ENCODE measurements at places on chromosomes 12 and 14.

GRCh38 chr14:100065111-100065871 is at the start of gene EVL:
EVL (plus strand) TSS chr14:100065422; CDS start chr14:100065501, 79 bp downstream.
- DNase-seq = peak; percentile 93

- DNase-seq = no peak
Observed at GRCh38 chr12:78470354-78471195, 394.0 kb upstream of the SYT1 start.

GRCh38 chr12:130707571-130707891 is 8.6 kb downstream of the RIMBP2 start:
- no peak for DNase-seq

DNA sequence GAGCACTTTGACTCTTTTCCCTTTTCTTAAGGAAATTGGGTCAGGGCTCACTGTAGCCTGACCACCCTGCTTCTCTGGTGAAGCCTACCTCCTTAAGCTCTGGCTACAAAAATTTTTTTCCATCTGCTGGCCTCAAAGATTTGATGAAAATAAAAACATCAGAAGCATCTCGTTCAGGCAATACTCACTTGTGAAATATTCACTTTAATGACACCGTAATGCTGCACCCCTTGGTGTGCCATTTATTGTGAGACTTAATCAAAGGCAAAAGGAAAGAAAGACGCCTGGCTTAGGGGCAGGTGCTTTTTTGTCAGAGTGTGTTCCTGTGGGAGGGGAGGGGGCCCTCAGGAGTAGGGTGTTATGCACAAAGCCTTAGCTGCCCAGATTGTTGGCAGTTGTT is 155.0 kb upstream of the TMPO start:
- DNase-seq = no peak

DNA sequence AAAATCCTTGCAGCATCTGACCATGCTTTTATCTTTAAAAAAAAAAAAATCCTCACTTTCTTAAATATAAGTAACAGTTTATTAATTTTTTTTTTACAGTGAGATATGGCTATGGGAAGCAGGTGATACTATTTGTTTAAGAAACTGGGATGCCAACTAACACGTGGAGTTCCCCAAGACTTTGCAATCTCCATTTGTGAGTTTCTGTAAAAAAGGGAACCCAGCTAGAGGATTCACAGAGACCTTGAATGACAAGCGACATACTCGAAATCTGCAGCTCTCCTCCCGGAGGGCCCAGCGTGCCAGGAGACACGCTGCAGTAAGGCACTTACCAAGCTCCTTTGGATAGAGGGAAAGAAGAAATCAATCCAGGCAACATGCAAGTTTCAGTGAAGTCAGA is 30.1 kb downstream of the SLC15A4 start:
- no peak for DNase-seq

- no peak for DNase-seq
Observed at GRCh38 chr14:21537090-21537424, 10.9 kb upstream of the SALL2 start.

- DNase-seq = no peak
Observed at GRCh38 chr14:85061256-85061655, 468.7 kb upstream of the FLRT2 start.

DNA sequence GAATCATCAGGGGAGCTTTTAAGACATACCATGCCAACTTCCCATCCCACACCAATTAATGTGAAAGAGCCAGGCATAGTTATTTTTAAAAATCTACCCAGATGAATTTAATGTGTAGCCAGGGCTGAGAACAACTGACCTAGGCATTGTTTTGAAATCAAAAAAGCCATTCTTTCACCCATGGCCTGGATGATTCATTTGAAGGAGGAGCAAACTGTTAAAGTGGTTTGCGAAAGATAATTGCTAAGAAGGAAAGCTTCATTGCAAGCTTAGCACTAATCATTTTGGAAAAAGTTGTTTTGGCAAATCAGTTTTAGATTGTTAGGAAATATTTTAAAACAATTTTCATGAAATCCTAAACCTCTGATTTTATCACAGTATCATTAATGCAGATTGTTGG is 2.1 kb upstream of the GTSF1 start:
- DNase-seq = no peak

DNA sequence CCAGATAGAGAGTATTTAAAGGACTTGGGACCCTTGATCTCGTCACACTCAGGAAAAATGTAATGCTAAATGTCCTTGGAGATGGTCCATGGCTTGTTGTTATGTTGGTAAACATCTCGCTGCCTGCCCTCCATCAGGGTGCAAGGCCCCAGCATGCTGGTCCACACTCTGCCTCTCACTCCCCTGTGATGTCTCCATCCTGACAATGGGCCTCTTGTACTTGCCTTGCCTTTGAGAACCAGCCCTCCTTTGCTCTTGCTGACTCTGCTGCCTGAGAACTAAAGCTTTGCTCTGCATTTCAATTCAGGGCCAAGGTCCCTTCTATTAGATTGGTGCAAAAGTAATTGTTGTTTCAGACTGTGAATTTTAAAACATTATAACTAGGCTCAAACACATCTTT is 131.0 kb upstream of the LMNTD1 start:
- DNase-seq = no peak

DNA sequence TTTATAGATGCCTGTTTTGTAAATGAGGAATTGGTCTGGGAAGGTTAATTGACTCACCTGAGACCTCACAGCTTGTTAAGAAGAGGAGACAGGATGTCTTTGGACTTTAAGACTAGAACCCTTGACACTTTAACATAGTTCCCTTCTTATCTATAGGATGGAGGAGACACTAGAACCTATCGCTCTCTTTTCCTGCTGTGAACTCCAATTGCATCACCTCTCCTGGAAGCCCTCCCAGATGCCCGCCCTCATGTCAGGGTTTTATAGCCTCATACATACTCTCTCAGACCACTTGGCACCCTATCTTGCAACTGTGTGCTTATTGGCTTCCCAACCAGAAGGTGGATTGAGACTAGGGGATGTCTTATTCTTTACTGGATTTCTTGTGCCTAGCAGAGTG is 2.5 kb upstream of the CTDSP2 start:
- no peak for DNase-seq

- no peak for DNase-seq
Observed at GRCh38 chr14:61346793-61347192, 25.4 kb downstream of the PRKCH start.

- DNase-seq = no peak
Observed at GRCh38 chr14:74242780-74243042, 3.5 kb downstream of the VSX2 start.

GRCh38 chr12:131362291-131363211 is 348.3 kb upstream of the SFSWAP start:
- DNase-seq = no peak

- peak; percentile 66 for DNase-seq
Observed at GRCh38 chr12:112419297-112420133, 768 bp downstream of the PTPN11 start.

DNA sequence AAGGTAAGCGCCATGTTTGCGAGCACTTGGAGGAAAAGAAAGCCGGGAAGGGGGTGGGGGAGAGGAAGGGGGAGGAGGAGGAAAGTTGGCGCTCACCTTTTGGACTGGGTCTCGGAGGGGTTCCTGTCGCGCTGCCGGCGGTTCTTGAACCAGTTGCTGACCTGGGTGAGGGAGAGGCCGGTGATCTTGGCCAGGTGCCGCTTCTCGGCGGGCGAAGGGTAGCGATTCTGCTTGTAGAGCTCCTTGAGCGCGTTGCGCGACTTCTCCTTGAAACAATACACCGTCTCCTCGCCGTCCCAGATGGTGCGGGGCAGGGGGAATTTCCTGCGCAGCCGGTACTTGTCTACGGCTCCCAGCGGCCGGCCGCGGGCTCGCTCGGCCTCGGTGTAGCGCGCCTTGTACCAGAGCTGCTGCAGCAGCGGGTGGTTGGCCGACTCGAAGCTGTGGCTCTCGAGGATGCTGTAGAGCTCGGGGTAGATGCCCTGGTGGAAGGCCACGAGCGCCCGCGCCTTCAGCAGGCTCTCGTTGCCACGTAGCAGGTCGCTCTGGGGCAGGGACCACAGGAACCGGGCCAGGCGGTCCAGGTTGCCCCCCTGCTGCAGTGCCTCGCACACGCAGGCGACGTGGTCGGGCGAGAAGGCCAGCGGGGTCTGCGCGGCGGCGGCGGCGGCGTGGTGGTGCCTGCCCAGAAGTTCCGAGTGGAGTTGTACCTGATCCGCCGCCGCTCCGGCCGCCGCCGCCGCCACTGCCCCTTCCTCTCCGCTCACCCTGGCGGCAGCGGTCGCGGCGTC is 840 bp downstream of the SIX4 start:
- peak; percentile 39 for DNase-seq

DNA sequence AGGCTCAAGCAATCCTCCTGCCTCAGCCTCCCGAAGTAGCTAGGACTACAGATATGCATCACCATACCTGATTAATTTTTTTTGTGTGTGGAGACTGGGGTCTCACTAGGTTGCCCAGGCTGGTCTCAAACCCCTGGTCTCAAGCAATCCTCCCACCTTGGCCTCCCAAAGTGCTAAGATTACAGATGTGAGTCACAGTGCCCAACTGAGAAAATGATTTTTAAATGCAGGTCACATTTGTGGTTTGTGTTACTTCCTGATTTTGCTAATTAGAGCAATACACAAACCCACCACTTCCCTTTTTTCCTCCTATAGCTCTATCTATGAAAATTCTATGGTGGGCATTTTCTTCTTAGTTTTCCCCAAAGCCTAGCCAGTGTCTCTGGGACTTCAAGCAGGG is 45.5 kb upstream of the TMEM263 start:
- DNase-seq = no peak

DNA sequence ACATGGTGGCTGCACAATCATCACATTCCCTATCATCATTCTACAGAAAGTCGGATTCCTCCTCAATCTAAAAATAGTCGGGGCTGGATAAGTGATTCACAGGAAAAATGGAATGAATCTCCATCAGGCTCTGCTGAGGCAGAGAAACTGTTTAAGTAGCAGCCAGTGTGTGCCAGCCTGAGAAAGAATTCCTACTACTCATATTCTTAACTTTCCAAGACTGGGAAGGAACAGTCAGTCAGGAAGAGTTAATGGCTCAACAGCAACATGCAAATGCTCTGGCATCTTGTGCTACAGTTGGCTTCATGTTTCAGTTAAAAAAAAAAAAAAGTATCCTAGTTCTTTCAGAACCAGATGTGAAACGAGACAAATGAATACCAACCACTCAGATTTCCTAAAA is 187.0 kb downstream of the GRIP1 start:
- DNase-seq = no peak

GRCh38 chr14:61177279-61178225 is 103.6 kb downstream of the TMEM30B start:
- DNase-seq = peak; percentile 57

DNA sequence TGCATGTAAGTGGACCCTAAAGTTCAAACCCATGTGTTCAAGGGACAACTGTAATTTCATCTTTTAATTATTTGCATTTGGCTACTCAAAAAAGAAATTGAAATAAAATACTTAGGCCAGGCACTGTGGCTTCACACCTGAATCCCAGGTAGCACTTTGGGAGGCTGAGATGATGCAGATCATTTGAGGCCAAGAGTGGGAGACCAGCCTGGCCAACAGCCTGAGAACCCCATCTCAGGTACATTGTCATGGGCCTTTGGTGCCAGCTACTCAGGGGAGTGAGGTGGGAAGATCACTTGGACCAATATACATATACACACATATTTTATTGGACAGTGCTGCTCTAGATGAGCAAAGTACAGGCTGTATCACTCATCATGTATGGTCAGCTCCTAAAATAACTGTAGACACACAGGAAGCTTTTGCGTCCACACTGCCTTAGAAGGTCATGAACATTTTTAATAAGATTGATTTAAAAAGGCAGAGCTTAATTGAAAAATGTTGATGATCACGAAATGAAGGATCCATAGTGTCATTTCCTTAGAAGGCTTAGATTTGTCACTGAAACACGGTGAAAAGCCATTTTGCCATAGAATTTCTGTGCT is 2.5 kb upstream of the ZCCHC8 start:
- no peak for DNase-seq

GRCh38 chr12:124359671-124360581 is 65.0 kb downstream of the RFLNA start:
- no peak for DNase-seq

DNA sequence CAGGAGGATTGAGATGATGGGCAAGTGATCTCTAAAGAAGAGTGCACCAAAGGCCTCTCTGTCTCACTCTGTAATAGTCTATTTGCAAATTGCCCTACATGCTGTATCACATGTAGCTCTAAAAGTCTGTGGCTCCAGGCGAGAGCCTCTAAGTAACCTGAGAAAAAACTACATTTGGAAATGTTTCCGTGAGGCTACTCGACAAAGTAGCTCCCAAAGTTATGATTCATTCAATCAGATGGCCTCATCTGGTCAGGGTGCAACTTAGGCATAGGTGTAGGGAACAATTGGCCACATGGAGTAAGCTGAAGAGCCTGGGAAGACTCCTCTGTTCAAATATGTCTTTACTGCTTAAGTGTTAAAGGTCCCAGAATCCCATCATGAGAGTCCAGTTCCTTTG is 155.4 kb upstream of the PLEKHG7 start:
- no peak for DNase-seq

GRCh38 chr12:94831081-94831751 is 172.3 kb downstream of the NDUFA12 start:
- peak; percentile 53 for DNase-seq

GRCh38 chr12:115626210-115626609 is 651.3 kb downstream of the MED13L start:
- DNase-seq = no peak

DNA sequence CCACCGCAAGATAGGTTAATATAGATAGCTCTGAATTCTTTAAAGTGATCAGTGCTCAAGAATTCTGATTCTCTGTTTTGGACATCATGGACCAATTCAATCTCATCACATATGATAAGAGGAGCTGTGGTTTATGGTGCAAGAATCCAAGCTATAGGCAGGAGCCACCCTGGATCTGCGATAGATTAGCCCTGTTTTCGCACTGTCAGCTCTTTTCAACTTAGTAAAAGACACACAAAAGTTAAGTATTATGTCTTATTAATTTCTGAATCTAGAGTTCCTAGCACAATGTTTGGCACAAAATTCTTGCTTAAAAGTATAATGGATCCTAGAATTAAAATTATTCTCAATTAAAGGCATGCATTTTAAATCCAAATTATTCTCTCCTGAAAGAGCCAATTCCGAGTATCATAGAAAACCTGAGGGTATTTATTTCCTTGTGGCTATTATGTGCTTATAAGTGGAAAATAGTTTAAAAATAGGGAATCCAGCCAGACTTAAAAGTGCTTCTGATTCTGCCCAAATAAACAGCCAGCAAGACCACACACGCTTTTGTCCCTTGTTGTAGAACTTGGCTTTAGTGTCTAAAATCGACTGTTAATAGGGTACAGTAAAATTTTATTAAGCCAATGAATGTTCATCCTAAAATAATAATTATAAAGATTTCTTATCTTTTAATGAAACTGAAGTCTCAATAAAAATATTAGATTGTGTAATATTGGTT is 184.9 kb upstream of the FLRT2 start:
- no peak for DNase-seq

- no peak for DNase-seq
Observed at GRCh38 chr12:103401421-103401820, 94.3 kb downstream of the C12orf42 start.

DNA sequence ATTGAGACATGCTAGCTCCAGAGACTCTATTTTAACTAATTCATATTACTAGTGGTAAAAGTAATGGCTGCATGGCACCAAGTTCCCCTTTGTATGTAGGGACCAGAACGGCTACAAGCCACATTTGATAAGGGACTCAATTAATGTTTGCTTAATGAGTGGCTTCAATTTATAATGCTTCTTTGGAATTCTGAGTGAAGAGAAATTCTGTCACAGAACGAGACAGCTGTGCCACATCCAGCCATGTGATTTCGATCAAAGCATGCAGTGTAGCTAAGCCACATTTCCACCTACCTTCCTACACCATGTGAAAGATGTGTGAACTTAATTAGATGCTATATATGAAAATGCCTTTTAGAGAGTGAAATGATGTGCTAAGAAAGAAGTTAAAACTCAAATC is 217.4 kb downstream of the ACSS3 start:
- no peak for DNase-seq

- DNase-seq = no peak
Observed at GRCh38 chr14:104808456-104808855, 7.6 kb downstream of the ZBTB42 start.
